ENCODE measurements at places on chromosomes 2 and 18.

DNA sequence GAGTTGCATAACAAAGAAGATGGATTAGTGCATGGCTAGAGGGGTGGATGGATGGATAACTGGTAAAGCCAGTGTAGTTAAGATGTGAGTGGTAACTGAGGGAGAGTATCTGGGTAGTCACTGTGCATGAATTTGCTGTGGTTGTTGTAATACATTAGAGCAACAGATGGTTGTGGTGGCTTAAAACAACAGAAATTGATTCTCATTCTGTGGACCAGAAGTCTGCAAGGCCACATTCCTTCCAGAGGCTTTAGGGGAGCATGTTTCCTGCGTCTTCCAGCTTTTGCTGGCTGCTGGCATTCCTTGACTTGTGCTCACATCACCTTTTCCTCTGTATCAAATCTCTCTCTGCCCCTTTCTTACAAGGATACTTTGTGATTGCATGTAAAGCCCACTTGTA, 155.4 kb downstream of the ASB1 start:
- DNase-seq, result no peak

GRCh38 chr2:242034138-242034537, 164.6 kb downstream of the RTP5 start:
- no peak for DNase-seq

- no peak for DNase-seq
Measured at GRCh38 chr2:9219027-9219445, 12.4 kb downstream of the ASAP2 start.

DNA sequence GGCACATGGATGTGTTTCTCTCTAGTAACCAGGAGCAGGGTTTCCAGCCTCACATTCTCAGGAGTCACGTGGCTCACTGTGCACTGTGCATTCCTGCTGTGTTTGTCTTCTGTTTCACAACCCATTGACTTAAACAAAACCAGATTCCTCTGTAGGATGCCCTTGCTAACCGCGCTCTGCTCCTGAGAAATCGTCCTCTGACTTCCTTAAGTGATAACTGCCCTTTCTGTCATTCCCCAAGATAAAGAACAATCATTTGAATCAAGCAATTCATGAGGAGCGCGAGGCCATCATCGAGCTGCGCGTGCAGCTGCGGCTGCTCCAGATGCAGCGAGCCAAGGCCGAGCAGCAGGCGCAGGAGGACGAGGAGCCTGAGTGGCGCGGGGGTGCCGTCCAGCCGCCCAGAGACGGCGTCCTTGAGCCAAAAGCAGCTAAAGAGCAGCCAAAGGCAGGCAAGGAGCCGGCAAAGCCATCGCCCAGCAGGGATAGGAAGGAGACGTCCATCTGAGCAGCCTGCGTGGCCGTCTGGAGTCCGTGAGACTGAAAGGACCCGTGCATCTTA, 60.2 kb downstream of the RALBP1 start:
- no peak for DNase-seq

DNA sequence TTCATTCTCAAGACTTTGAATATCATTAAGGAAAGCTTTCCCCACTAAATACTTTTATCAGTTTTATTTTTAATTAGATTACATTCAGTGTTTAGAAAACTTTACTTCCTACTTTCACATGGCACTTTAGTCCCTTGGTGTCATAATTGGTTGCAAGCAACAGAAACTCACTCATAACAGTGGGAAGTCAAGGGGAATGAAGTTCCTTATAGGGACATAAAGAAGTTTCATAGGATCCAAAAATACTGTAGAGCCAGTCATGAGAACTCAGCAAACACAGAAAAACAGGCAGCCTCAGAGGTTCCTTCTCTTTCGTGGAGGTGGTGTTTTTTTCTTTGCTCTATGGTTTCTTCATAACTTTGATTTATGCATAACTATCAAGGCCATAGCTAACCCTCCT, 809.0 kb downstream of the BCL11A start:
- no peak for DNase-seq

DNA sequence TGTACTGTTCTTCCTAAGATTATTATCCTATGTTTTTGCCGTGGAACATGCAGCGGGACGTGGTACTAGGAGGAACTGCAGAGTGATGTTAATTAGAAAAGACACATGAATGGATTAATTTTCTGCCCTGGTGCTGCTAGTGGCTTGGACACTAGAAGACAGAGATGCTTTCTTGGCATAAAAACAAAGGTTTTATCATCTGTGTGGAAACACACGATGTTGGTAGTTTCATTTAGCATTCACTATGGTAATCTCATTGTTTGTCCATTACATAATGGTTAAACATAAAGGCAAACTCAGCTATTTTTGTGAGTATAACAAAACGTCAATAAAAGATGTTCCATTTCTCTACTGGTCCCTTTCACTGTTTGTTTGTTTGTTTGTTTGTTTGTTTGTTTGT, 22.8 kb downstream of the COL6A3 start:
- no peak for DNase-seq

- DNase-seq, result no peak
Measured at GRCh38 chr2:137975280-137976271, 11.3 kb downstream of the HNMT start.

GRCh38 chr2:230160112-230160660, 59.6 kb downstream of the SP110 start:
- DNase-seq, result no peak

DNA sequence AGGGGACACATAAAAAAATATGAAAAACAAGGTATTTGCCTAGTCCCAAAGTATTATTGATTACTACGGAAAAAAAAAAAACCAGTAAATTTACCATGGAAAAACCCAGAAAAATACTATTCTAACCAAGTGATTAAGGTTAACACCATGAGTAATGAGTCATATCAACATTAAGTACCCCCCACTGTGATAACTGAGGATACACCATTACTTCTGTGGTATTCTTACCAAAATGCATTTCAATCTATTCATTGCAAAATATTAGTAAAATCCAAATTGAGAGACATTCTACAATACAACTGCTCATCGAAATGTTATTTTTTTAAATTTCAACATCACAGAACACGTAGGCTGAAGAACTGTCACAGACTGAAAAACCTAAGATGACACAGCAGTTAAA, 669.8 kb downstream of the ZEB2 start:
- no peak for DNase-seq

DNA sequence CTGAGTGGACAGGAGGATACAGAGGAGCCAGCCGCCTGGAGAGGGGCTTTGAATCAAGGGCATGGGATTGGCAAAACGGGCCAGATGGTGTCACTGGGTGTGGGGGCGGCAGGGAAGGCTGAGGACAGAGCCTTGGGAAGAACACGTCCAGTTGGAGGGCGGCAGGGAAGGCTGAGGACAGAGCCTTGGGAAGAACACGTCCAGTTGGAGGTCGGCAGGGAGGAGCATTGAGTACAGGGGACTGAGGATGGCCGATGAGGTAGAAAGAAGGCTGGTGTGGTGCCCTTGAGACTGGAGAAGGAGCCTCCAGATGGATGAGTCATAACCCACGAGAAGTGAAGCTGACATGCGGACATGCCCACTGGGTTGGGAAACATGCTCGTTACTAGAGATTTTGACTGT, 4.5 kb downstream of the HES6 start:
- DNase-seq, result no peak

DNA sequence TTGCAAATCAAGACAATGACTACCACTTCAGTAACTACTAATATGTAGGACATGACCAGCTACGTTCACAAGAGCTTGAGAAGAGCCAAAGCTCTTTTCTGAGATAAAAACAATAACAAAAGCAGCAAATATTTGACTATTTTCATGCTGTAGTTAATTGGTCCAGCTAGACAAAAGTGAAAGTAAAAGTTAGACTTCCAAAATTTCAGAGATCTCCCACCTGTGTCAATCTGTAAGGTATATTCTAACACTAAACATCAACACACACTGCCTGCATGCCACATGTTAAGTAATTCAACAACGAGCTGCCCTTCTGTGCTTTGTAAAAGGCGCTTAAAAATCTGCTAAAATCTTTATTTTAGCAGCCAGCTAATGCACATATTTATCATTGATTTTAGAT, 185.9 kb downstream of the SLC39A10 start:
- DNase-seq, result no peak

GRCh38 chr18:52824126-52824525, 484.1 kb downstream of the DCC start:
- no peak for DNase-seq

- DNase-seq, result no peak
Measured at GRCh38 chr2:21633015-21633414, 509.2 kb downstream of the TDRD15 start.

DNA sequence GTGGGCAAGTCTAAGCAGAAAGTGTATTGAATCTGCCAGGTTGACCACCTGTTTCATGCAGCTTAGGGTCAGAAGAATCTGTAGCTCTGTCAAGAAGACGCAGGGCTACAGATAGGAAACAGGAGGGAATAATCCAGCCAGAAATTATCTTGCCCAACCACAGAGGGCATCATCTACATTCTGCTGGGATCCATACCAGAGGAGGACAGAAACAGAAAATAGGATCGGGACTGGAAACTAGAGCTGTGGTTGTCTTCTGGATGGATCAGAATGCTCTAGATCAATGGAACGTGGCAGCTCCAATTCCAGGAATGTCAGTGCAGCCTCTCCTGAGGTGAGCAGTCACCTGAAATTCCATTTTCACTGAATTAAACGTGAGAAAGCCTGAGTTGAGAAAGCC, 3.6 kb downstream of the SPATA3 start:
- DNase-seq, result no peak

DNA sequence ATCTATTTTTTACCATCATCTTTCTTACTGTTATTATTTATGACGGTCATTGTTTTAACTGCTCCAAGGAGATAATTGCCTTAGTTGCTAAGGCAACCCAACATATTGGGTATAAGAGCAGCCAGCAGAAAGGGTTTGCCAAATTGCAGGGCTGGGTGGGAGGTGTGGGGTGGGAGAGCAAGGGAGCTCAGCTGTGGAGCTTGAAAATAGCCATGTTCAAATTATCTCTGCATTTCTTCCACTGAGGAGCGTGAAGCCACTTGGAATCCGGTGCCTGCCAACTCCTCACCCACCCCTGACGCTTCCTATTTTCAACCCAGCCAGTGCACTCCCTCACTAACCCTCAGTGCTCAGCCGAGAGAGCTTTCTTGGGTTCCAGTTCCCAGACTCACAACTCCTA, 60.8 kb downstream of the SETBP1 start:
- DNase-seq, result no peak

DNA sequence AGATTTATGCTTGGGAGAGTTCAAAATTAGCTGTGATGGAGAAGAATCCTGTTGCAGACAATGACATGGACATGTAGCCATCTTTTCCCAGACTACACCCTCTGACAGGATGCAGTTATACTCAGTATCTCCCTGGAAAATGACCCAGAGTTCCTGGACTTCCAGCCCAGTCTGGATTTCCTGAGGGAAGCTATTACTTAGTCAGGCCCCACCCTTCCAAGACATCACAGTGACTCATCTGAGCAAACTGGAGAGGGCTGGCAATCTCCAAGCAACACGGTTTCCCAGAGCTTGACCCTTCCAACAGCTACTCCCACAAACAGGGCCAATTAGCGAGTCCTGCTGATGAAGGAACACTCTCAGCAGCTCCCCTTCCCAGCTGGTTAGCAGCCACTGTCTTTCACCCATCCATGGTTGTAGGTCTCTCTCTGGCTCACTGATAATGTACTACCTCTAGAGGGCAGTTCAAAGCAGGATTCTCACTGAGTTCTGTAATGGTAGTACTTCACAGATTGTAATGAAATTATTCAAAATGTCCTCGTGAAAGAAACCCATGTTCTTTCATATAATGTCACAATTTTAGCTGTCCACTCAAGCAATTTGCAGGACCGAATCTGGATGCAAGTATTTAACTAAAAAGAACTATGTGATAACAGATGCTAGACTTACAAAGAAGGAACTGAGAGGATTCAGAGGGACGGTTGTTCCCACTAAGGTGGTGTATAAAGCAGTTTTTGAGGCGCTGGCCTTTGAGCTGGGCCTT, 110.2 kb downstream of the MDH1 start:
- DNase-seq, result no peak

DNA sequence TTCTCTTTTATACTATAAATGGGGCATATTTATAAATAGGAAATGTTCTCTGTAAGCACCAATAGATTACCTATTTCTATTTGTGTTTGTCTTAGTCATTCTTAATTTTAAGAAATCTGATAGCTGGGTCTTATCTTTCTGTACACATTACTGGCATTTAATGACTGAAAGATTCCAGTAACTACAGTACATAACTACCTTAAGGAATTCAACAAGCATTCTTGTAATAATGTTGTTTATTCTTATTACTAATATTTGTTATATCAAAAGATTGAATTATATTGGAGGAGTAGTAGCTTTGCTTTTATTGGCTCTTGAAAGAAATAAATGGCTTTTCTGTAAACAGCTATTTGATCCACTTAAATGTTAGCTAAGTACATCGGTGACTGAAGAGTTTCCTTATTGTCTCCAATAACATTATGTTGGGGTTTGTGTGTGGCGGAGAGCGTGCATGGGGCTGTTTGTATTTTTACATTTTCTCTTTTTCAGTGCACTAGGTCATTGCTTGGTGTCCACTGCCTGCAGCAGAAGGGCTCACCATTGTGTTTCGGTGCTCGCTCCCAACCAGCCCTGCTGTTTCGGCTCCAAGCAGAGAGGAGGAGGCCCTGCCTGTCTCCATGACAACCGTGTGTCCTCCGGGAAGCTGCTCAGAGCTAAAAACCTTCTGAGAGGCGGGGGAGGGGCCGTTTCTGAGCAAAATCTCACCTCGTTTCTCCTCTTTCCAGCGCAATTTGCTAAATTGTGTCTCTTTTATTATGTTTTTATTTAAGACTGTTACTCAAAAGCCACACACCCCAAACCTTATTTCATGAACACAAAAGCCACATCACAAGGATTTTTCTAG, 112.5 kb upstream of the SLC38A11 start:
- peak; percentile 69 for DNase-seq

- DNase-seq, result no peak
Measured at GRCh38 chr2:127680706-127681287, 5.5 kb upstream of the LIMS2 start.

DNA sequence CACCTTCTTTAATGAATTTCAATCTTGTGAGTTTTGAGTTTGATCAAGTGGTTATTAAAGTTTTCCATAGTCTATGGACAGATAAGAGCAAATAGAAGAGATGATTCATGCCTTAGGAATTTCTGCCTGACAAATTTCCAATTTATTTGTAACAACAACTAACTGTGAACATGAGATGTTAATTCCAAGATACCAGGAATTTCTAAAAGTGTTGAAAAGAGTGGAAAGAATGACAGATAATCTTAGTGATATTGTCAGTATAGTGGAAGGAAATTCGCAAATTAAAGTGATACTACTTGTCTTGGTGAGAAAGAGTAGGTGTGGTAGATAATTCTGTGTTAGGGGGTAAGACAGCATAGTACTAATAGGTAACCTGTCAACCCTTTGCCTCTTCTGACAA, 82.4 kb downstream of the AGPS start:
- DNase-seq, result no peak

GRCh38 chr18:5585653-5586052, 41.9 kb upstream of the EPB41L3 start:
- no peak for DNase-seq

- no peak for DNase-seq
Measured at GRCh38 chr2:6310256-6311215, 555.2 kb downstream of the CMPK2 start.

Measured in NCI-H2081 treated with DMSO at 0.1 percent for 48 hours (cell line).